ENCODE measurements at places on chromosomes 1 and 21. TPM values are rescaled to one million over a fixed set of nuclear protein-coding genes. Genes with fewer than 3 reads are reported as not detected.

Gene CCDC190
- not detected for total RNA-seq

- DNase-seq, result no peak
These were observed at the start of gene RPE65 for GRCh38 chr1:68449901-68450300. Gene RPE65 (minus strand): TSS chr1:68449954. CDS start chr1:68449905, 49 bp downstream.

GRCh38 chr1:29259802-29260441 lies 23.6 kb downstream of the PTPRU start:
- peak; percentile 14 for DNase-seq

DNA sequence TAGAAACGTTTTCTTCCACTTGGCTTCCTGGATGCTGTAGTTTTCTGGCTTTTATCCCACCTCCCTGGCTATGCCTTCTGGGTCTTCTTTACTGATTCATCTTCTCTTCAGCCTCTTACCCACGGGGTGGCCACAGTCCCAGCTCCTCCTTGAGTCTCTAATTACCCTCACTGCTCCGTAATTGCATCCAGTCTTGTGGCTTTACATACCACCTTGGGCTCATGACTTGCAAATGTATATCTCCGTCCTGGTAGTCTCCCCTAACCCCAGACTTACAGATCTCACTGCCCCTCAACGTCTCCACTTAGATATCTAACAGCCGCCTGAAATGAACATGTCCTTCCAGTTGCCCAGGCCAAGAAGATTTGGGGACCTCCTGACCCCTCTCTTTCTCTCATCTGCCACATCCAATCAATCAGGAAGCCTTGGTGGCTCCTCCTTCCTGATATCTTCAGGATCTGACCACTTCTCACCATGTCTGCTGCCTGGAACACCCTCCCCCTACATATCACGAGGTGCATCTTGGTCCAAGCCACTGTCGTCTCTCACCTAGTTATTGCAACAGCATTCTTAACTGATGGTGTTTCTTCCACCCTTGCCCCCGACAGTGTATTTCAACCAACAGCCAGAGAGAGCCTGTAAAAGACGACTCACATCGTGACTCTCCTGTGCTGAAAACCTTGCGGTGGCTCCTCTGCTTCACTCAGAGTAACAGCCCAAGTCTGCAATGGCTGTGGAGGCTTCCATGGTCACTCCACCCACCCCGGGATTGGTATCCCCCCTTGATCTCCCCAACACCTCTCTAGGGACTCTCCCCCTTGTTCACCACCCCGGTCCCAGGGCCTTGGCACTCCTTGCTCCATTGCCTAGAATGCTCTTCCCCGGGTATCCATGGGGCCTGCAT lies 219.0 kb upstream of the POU3F1 start:
- DNase-seq, result no peak

Gene AUNIP
- total RNA-seq, result not detected

GRCh38 chr1:118960567-118961136 lies 27.5 kb downstream of the TBX15 start:
- no peak for DNase-seq

Gene FMO2
- not detected for total RNA-seq

Gene PTAFR
- 1.1 TPM for total RNA-seq

- DNase-seq, result no peak
These were observed 86.7 kb upstream of the POU3F1 start for GRCh38 chr1:38133304-38133703.

- DNase-seq, result no peak
These were observed 2.5 kb upstream of the LEFTY1 start for GRCh38 chr1:225891229-225891972.

DNA sequence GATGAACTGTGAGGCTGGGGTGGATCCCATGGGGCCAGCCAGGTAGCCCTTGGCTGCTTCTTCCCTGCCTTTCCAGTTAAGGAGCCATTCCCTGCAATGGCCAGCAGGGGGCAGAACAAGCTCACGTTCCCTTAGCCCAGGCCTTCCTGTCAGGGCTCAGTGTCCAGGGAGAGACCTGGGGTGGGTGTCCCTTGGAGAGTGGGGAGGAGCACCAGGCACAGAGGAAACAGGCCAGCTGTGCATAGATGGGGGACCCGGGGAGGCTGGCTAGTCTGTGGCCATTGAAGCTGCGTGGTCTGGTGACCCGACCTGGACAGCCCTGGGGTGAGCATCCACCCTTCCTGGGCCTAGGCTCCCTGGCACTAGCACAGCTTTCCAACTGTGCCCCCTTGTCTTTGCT lies 13.2 kb upstream of the EPS8L3 start:
- DNase-seq, result peak; percentile 76

GRCh38 chr1:167022384-167022783 lies 33.3 kb downstream of the MAEL start:
- no peak for DNase-seq

GRCh38 chr1:189941922-189942321 lies 535.7 kb downstream of the BRINP3 start:
- DNase-seq, result no peak

Gene MIS18A
- total RNA-seq, result 10.8 TPM

- DNase-seq, result no peak
These were observed 23.4 kb upstream of the FMO4 start for GRCh38 chr1:171290621-171291020.

DNA sequence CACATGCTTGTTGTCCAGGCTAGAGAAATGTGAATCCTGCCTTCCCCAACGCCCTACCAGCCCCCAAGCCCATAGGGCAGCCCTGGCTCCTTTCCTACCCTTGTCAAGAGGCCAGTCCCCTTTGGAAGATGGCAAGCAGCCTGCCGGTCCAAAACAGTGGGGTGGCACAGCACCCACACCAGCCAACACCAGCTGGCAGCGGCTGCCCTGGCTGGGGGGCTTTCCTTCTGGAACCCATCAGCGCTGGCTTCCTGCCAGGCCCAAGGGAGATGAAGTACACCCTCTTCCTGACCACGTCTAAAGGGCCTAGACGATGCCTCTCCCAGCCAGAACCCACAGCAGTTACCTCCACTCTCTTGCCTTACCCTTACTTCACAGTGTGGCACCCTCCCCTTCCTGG lies 24.2 kb downstream of the KCNN3 start:
- DNase-seq, result no peak

DNA sequence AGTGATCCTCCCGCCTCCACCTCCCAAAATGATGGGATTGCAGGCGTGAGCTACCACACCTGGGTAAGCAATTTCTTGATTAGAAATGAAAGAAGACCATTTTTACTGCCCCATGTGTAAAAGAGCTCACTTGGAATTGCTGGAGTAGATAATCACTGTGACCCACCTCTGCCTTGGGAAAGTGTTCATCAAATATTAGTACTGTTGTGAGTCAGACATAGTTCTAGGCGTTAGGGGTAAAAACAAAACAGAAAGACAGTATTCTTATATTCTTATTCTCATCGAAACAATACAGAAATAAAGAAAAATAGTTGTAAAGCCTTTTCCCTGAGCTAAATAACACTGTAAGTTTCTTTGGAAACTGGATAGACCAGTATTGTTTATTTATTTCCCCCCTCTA lies 36.2 kb downstream of the CELF3 start:
- no peak for DNase-seq

DNA sequence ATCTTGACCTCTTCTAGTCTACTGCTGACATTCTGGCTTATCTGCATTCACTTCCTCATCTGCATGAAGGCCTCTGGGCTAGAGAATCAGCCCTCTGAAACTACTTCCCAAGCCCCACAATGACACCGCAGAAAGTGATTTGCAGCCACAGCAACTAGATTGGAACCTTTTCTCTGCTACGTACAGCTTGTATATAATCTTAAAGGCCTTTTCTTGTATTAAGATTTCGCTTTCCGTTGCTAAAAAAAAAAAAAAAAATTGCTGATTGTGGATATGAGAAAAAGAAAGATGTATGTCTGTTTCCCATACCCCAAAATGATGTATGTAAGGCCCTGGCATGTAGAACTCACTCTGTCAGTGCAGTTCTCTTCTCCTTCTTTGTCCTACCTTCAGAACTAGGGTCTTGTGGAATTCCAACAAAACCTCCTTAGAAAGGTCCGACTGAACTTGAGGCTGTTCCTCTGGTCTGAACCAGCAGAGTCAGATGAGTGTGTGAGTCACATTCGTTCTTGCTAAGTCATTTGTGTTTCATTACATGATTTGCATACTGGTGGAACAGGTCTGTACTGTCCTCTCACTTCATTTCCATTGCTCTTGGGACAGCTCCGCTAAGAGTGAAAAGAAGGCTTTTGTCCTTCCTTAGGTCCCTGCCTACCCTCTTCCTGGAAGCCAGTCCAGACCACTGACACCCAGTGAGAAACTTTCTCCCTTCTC lies 62.7 kb downstream of the PLPP3 start:
- no peak for DNase-seq

DNA sequence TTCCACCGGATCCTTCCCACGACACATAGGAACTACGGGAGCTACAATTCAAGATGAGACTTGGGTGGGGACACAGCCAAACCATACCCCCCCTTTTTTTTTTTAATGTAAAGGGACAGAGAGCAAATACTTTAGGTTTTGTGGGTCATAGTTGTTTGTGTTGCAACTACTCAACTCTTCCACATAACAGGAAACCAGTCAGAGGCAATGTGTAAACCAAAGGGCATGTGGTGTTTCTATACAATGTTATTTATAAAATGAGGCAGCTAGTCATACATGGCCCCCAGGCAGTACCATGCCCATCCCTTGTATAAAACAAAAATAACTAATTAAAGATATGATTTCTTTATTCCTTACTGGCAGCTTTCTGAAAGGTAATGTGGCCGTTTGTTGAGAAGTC lies 845.4 kb upstream of the ADAMTS5 start:
- DNase-seq, result no peak

- no peak for DNase-seq
These were observed 133.1 kb downstream of the TNNI3K start for GRCh38 chr1:74368335-74368734.

- no peak for DNase-seq
These were observed 28.5 kb upstream of the TMEM39B start for GRCh38 chr1:32044234-32044633.

Gene ZMYM1
- 28.5 TPM for total RNA-seq

Gene C1orf21
- total RNA-seq, result 0.60 TPM

GRCh38 chr1:79161077-79161476 lies 154.5 kb upstream of the ADGRL4 start:
- no peak for DNase-seq

GRCh38 chr21:19245188-19245580 lies 841.6 kb upstream of the TMPRSS15 start:
- DNase-seq, result no peak

Gene TMEM50A
- 89.0 TPM for total RNA-seq

DNA sequence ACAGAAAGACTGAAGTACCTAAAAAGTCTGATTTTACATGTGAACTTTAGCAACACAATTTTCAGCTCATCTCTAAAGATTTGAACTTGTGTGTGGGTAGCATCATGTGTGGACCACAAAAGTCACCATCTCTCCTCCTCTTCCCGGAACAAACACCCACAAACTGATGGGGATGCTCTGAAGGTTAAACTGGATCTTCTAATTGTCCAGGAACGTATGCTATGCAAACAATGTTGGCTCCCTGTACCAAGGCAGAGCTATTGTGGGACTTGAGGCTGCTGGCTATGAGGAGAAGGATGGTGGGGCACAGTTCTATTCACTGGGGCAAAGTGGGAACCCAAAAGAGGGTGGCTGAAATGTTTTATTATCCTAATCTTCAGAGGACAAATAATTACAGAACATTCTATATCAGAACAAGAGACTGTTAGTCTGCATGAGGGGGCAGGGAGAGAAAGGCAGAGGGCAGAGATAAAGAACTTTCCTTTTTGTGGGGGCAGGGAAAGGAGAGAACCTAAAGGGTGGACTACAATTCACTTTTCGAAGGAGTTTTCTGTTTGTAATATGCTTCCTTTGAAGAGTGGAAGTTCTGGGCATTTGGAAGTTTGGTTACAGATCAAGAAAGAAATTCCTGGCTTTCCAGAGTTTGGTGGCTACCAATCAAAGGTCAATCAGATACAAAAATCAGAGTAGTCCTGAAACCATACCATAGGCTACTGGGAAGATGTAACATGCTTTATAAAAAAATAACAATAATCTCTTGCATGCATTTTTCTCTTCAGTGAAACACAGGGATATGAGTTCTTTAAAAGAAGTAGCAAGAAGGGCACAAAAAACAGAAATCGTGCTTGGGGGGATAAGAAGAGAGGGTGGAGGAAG lies 62.9 kb downstream of the GADD45A start:
- no peak for DNase-seq

GRCh38 chr1:20974069-20974468 lies 187.0 kb upstream of the HP1BP3 start:
- no peak for DNase-seq

DNA sequence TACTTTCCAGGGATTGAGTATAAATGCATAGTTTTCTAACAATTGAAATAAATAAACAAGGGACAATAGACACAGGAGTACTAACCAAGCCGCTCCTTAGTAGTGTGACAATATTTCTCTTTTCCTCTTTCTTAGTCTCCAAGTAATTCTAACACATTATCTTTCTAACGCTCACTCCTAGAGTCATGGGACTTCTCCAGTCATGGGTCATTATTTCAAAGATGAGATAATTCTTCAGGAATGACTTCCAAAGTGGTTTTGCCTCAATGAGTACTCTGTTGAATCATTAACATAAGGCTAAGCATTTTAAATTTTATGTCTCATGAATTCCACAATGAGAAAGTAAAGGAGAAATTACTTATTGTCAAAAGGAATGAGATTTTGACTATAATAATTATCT lies 605.8 kb upstream of the ADAMTS5 start:
- DNase-seq, result no peak

Gene PGLYRP3
- total RNA-seq, result not detected

DNA sequence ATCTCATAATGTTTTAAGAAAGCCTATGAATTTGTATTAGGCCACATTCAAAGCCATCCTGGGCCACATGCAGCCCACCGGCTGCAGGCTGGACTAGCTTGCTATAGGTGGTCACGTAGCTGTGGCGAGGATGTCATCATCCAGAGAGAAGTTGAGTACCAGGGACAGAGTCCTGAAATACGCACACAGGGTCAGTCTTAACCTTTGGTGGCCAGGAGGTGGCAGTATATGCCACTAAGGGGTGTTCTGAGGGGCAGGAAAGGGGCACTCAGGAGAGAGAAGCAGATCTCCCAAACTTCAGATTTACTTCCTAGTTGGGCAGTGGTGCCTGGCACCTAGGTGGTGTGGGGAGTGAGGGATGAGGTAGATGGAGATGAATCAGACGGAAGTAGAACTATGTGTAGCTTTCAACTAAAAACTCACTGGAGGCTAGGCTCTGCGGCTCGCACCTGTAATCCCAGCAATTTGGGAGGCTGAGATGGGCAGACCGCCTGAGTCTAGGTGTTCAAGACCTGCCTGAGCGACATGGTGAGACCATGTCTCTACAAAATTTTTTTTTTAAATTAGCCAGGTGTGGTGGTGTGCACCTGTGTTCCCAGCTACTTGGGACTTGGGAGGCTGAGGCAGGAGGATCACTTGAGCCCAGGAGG lies 16.3 kb upstream of the CDK18 start:
- peak; percentile 69 for DNase-seq

GRCh38 chr1:205800427-205800826 lies 12.6 kb downstream of the SLC41A1 start:
- DNase-seq, result no peak

Measured in naive thymus-derived CD8-positive, alpha-beta T cell (primary cell).